ENCODE measurements at places on chromosomes 3 and 15.

GRCh38 chr15:77541421-77542181 lies 91.1 kb downstream of the LINGO1 start:
- DNase-seq: no peak

- DNase-seq: no peak
Observed at GRCh38 chr15:49164865-49165264, 5.2 kb upstream of the GALK2 start.

DNA sequence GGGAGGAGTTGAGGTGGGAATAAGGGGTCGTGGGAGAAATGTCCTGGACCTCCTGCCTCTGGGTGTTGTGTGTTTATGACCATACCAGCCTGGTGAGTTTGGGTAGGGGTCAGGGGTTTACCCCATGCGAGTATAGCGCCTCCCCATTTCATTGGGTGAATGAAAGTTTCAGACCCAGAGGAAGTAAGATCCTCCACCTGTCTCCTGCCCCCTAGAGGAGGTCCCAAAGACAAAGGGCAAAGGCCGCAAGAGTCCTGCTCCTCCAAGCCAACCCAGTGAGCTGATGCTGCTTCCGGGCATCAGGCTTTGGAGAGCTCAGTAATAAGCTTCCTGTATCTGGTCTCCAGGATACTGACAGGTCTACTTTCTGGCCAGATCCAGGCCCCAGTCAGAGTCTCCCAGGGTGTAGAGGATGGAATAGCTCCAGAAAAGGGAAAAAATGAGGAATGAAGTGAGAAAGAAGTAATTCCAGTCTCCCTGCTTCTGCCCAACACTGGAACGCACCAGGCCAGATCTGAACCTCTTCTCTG lies 6.4 kb upstream of the TBC1D21 start:
- no peak for DNase-seq

- DNase-seq: no peak
Observed at GRCh38 chr15:101428758-101429157, 60.7 kb downstream of the PCSK6 start.

GRCh38 chr3:129278966-129279906 lies 566 bp downstream of the HMCES start:
- DNase-seq: peak; percentile 45

GRCh38 chr3:102078854-102079808 lies 229.8 kb downstream of the NFKBIZ start:
- no peak for DNase-seq

GRCh38 chr3:25427155-25427554 lies 908 bp upstream of the RARB start:
- no peak for DNase-seq

DNA sequence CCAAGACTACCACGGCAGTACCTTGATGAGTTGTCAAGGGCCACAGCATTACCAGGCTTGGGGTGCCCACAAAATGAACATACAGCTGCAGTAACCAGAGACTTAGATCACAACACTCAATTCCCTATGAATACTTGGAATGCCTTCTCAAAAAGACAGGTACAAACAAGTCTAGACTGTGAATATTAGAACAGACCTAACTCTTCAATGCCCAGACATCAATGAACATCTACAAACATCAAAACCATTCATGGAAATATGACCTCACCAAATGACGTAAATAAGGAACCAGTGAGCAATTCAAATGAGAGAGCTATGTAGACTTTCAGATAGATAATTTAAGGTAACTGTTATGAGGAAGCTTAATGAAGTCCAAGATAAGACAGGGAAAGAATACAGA lies 185.1 kb upstream of the POU1F1 start:
- DNase-seq: no peak

- DNase-seq: no peak
Observed at GRCh38 chr3:156014489-156014888, 105.9 kb upstream of the KCNAB1 start.

DNA sequence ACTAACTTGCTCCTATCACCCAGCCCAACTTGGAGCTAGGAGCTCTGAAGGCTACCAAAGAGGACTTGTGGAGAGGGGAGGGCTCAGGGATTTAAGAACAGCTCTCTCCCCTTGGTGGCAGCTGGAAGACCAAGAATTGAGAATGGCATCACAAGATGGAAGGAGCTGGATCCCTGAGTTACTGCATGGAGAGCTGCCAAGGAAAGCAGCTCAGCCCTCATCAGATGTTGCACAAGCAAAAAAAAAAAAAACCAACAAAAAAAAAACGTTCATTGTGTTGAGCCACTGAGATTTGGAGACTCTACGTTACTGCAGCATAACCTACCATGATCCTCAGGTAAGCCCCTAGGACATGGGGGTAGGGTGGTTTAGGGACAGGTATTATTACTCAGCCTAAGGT lies 41.0 kb downstream of the ITGB5 start:
- no peak for DNase-seq

GRCh38 chr15:63526401-63526800 lies 22.0 kb downstream of the USP3 start:
- no peak for DNase-seq

DNA sequence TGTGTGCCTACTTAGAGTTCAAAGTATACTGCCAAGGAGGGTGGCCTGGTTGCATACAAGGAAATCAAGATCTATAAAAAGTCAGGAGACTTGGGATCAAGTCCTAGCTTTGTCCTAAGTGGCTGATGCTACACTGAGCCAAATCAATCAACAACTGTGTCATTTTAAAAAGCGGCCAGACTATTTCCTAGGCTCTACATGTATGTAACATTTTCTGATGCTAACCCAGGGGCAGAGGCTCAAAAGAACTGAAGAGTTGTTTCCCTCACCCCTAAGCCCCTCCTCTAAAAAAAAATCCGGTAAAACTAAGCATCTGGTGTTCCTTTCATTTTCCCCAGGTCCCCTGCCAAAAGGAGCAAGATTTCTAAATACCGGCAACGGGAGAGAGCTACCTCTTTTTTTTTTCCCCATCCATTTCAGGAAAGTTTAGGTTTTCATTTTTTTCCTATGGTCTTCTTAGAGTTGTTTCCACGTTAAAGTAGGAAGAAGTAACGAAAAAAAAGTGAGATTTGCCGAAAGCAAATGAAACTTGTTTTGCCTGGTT lies 18.8 kb upstream of the CHD2 start:
- no peak for DNase-seq

All from glutamatergic neuron (in vitro differentiated cells).